ENCODE measurements at places on chromosomes 7 and 10.

GRCh38 chr10:112265745-112266144, 17.5 kb upstream of the TECTB start:
- peaks cover 3% of the 10 kb centered on the region for H3K27me3 ChIP-seq
- no peak overlapping the region for H3K4me3 ChIP-seq
- no peaks in the 10 kb centered on the region for H3K36me3 ChIP-seq

- peak overlapping the region; percentile 98 for H3K4me3 ChIP-seq
- DNase-seq: peak; percentile 14
- H3K27me3 ChIP-seq: no peaks in the 10 kb centered on the region
- no peaks in the 10 kb centered on the region for H3K36me3 ChIP-seq
These were observed 757 bp downstream of the ANKIB1 start for GRCh38 chr7:92246360-92247101.

GRCh38 chr10:338171-339037, 203.1 kb downstream of the ZMYND11 start:
- no peak for DNase-seq
- H3K4me3 ChIP-seq: no peak overlapping the region
- H3K36me3 ChIP-seq: peaks cover 21% of the 10 kb centered on the region
- H3K4me1 ChIP-seq: no peaks in the 10 kb centered on the region
- no peaks in the 10 kb centered on the region for H3K27me3 ChIP-seq

DNA sequence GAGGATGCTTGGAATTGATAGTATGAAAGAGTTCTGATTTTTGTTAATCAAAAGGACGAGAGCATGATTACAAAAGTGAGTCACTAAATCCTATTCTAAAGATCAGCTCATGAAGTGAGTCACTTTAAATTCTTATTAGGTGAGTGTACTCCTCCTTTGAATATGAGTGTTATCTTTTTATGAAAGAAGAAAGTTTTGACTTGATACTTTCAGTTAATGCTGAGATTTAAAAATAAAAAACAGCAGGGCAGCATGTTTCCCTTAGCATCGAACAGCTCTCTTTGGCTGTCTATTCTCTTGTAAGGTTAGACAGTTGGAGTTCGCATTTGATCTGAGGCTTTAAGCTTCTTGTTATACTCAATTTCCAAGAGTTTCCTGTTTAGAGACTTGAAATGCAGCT, 222.0 kb downstream of the TWIST1 start:
- H3K4me3 ChIP-seq: no peak overlapping the region
- no peak overlapping the region for H3K27ac ChIP-seq
- H3K36me3 ChIP-seq: no peaks in the 10 kb centered on the region
- no peak for DNase-seq

- H3K36me3 ChIP-seq: no peaks in the 10 kb centered on the region
- H3K4me3 ChIP-seq: no peak overlapping the region
- H3K4me1 ChIP-seq: no peaks in the 10 kb centered on the region
- H3K27ac ChIP-seq: no peak overlapping the region
- peak; percentile 39 for DNase-seq
These were observed 42.9 kb upstream of the TCERG1L start for GRCh38 chr10:131354380-131354779.
